ENCODE measurements at places on chromosomes 2 and 18.

GRCh38 chr2:1052771-1053191 is 102.1 kb downstream of the SNTG2 start:
- no peak for DNase-seq
- H3K27ac ChIP-seq: no peak overlapping the region
- peaks cover 2% of the 10 kb centered on the region for H3K4me1 ChIP-seq
- no peak overlapping the region for H3K4me3 ChIP-seq
- no peaks in the 10 kb centered on the region for H3K36me3 ChIP-seq
- no peaks in the 10 kb centered on the region for H3K27me3 ChIP-seq

GRCh38 chr18:66729442-66730239 is 125.8 kb upstream of the CDH19 start:
- no peaks in the 10 kb centered on the region for H3K4me1 ChIP-seq
- H3K36me3 ChIP-seq: no peaks in the 10 kb centered on the region
- no peaks in the 10 kb centered on the region for H3K27me3 ChIP-seq
- no peak for DNase-seq
- H3K4me3 ChIP-seq: no peak overlapping the region
- H3K27ac ChIP-seq: no peak overlapping the region

GRCh38 chr2:215644233-215644897 is 208.5 kb upstream of the FN1 start:
- no peaks in the 10 kb centered on the region for H3K4me1 ChIP-seq
- no peak overlapping the region for H3K27ac ChIP-seq

- peak overlapping the region; percentile 45 for H3K27ac ChIP-seq
- peaks cover 64% of the 10 kb centered on the region for H3K4me1 ChIP-seq
- no peak overlapping the region for H3K4me3 ChIP-seq
- no peaks in the 10 kb centered on the region for H3K27me3 ChIP-seq
Measured at GRCh38 chr2:96202152-96202854, 6.3 kb downstream of the STARD7 start.

- no peak overlapping the region for H3K4me3 ChIP-seq
- no peaks in the 10 kb centered on the region for H3K27me3 ChIP-seq
- no peak overlapping the region for H3K27ac ChIP-seq
- no peaks in the 10 kb centered on the region for H3K36me3 ChIP-seq
Measured at GRCh38 chr2:163368655-163369054, 367.2 kb downstream of the FIGN start.

GRCh38 chr2:156883804-156884203 is 373.7 kb upstream of the GALNT5 start:
- no peak overlapping the region for H3K27ac ChIP-seq
- no peak for DNase-seq
- no peak overlapping the region for H3K4me3 ChIP-seq
- H3K27me3 ChIP-seq: peaks cover 4% of the 10 kb centered on the region

- no peak overlapping the region for H3K27ac ChIP-seq
- H3K4me3 ChIP-seq: no peak overlapping the region
- no peaks in the 10 kb centered on the region for H3K4me1 ChIP-seq
- no peaks in the 10 kb centered on the region for H3K36me3 ChIP-seq
- no peak for DNase-seq
- no peaks in the 10 kb centered on the region for H3K27me3 ChIP-seq
Measured at GRCh38 chr2:188381614-188382013, 89.9 kb downstream of the GULP1 start.

DNA sequence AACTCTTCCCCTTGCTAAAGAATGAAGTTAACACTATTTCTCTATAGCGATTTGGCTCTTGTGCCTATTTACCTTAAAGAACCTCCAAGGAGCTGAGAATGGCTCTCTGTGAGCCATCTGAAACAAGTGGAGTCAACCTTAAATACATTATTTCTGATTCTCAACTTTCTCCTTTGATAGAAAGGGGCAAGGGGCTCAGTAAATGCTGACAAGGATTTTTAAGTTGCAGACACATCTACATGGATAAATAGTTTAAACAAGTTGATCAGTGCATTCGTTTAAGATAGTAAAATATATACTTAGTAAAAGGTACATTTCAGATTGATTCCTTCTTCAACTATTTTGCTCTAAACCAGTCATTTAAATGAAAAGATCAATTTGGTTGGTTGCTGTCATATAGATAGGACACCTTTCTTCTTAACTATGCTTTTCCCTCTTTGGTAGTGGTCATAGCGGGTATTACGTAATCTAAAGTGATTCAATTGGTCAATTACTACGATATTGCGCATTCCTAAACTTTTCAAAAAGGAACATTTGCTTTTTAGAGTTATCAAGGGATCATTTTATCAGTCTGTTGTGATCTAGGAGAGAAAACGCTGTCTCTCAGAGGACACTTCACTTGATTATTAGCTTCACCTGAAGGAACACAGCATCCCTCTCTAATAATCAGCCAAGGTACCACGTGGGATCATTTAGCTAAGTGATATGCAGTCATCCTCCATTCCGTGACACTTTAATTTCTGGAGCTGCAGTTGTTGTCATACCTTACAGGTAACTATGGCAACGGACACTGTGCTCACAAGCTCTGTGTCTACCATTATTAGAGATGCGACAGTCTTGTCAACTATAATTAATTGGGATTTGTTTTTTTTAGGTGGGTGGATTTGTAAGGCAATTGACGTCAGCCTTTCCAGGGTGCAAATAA is 50.9 kb upstream of the KCNE4 start:
- H3K27ac ChIP-seq: no peak overlapping the region
- H3K4me1 ChIP-seq: no peaks in the 10 kb centered on the region
- H3K27me3 ChIP-seq: peaks cover 5% of the 10 kb centered on the region
- H3K36me3 ChIP-seq: no peaks in the 10 kb centered on the region
- H3K4me3 ChIP-seq: no peak overlapping the region

DNA sequence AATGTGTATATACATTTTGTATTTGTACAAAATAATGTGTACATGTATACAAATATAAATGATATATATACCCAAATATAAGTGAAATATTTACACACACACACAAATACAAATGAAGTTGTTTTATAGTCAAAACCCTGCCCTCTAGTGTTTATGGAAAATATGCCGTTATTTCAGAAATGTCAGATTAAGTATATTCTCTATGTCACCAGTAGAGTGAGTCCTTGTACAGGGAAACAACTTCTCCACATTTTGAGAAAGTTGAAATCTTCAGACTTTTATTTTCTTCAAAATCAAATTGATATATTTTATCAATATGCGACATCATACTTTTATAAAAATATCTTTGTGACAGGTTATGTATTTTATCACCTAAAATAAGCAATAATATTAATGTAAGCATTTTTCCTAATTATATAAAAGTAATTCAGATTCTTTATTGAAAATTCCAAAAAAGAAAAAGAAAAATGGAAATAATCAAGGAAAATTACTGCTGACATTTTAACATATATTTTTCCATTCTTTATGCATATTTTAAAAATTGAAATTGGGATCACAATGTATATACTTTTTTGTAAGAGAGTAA is 22.4 kb downstream of the ARL6IP6 start:
- DNase-seq: no peak
- no peaks in the 10 kb centered on the region for H3K4me1 ChIP-seq
- H3K27ac ChIP-seq: no peak overlapping the region
- H3K27me3 ChIP-seq: no peaks in the 10 kb centered on the region

DNA sequence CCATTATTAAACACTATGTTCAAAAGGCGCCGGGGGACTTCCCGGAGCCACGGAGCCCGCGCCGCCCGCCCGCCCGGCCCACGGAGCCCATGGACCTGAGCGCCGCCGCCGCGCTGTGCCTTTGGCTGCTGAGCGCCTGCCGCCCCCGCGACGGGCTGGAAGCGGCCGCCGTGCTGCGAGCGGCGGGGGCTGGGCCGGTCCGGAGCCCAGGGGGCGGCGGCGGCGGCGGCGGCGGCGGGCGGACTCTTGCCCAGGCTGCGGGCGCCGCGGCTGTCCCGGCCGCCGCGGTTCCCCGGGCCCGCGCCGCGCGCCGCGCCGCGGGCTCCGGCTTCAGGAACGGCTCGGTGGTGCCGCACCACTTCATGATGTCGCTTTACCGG is 197 bp downstream of the GDF7 start:
- no peak for DNase-seq
- H3K4me1 ChIP-seq: peaks cover 12% of the 10 kb centered on the region
- H3K27ac ChIP-seq: no peak overlapping the region
- H3K27me3 ChIP-seq: peaks cover 97% of the 10 kb centered on the region

GRCh38 chr2:204628926-204629712 is 83.8 kb downstream of the PARD3B start:
- no peak for DNase-seq
- no peak overlapping the region for H3K4me3 ChIP-seq
- peaks cover 11% of the 10 kb centered on the region for H3K27me3 ChIP-seq
- no peak overlapping the region for H3K27ac ChIP-seq

DNA sequence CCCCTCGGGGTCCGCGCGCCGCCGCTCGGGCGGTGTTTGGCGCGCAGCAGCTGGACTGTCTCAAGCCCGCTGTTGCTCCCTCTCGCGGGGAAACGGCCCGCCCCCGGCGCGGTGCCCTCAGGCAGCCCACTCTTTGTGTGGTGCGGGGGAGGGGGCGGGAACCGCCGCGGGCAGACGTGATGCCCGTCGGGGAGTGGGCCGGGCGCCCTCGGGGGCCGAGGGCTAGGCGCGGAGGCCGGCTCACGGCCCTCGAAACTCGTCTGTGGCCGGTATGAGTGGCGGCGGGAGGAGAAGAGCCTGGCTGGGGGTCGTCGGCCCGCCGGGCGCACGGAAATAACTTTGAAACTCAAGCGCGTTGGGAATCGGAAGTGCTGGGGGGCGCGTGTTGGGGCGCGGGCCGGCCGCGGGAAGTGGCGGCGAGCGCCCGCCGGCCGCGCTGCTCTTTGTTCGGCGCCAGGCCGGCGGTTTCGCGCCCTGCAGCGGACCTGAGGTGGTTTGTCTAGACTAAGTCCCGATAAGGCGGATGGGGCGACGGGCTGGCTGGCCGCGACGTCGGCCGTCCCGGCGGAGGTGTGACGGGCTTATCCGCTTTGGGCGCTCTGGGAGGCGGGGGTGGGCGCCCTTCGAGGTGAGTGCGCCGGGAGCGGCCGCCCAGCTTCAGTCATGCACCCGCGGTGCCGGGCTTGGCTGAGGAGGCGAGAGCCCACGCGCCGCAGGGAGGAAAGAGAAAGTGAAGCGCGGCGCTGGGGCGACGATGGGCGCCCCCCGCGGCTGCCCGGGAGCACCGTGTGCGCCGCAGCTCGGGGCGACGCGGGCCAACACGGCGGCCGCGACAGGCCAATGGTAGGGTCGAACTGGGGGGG is 679 bp downstream of the PTMA start:
- H3K27ac ChIP-seq: peak overlapping the region; percentile 100
- H3K4me3 ChIP-seq: peak overlapping the region; percentile 99

DNA sequence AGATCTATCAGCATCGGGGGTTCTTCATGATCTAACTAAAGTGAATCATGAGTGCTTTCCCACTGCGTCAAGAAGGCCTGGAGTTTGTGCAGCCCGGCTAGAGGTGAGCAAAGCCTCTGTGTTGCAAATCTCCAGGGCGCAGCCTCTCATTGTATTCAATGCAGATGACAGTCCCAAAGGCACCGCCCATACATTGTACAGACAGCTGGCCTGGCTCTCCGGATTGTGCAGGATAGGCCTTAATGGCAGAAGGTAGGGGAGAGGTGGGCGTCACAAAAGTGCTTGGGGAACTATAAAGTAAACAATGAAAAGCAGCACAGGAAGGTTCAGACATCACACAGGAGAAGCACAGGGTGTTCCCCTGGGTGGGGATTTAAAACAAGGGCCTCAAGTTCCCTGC is 907 bp upstream of the GYPC start:
- H3K36me3 ChIP-seq: peaks cover 31% of the 10 kb centered on the region
- peaks cover 37% of the 10 kb centered on the region for H3K4me1 ChIP-seq
- no peak for DNase-seq
- peak overlapping the region; percentile 93 for H3K4me3 ChIP-seq

GRCh38 chr2:144642131-144642530 is 122.2 kb upstream of the ZEB2 start:
- H3K27me3 ChIP-seq: no peaks in the 10 kb centered on the region
- H3K4me1 ChIP-seq: no peaks in the 10 kb centered on the region
- no peak overlapping the region for H3K27ac ChIP-seq
- DNase-seq: no peak
- H3K4me3 ChIP-seq: no peak overlapping the region
- H3K36me3 ChIP-seq: no peaks in the 10 kb centered on the region

DNA sequence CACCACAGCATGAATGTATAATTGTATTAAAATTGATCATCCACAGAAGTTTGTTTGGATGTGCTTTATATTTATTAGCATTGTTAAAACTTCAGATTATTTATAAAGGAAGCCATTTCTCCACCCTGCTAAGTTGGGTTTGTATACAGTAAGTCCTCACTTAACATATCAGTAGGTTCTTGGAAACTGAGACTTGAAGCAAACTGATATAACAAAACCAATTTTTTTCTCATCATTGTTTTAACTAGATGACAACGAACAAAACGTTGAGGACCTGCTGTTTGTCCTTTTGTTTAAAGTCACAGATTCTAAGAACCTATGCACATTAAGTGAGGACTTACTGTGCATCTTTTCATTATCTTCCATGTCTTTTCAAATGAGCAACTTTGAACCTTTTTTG is 17.1 kb downstream of the C2orf69 start:
- H3K27me3 ChIP-seq: no peaks in the 10 kb centered on the region
- peaks cover 35% of the 10 kb centered on the region for H3K36me3 ChIP-seq
- H3K4me1 ChIP-seq: peaks cover 4% of the 10 kb centered on the region
- H3K27ac ChIP-seq: no peak overlapping the region
- no peak for DNase-seq

DNA sequence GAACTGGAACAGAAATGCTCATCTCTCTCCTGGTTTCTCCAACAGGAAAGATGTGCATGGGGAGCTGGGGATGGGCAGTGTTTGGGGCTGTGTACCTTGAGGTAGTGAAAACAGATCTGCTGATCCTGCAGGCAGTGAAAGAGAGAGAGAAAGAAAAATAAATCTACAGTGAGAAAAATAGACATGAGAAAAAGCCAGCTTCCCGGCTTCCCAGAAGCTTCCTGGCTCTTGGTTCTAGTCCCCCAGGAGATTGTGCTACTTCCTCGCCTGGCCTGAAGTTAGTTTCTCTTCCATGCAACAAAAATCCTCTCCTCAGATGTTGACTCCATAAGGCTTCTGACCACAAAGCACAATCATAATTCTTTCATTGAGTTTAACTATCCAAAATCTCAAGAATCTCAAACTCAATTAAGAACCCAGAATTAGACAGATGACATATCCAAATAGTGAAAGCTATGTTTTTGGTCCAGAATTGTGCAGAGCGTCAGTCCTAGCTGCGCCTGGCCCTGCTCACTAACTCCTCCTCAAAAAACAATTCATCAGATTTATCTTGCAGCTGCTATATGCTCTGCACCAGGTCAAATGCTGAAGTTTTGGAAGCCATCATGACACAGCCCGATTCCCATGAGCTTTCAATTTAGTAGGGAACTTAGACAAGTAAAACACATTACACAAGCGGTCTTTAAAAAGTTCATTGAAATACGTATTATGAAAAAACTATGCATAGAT is 20.1 kb upstream of the NAB1 start:
- no peak for DNase-seq
- H3K4me3 ChIP-seq: no peak overlapping the region
- no peaks in the 10 kb centered on the region for H3K36me3 ChIP-seq
- peaks cover 13% of the 10 kb centered on the region for H3K27me3 ChIP-seq
- H3K27ac ChIP-seq: no peak overlapping the region

GRCh38 chr2:199463708-199464605 is 6.2 kb upstream of the SATB2 start:
- peak overlapping the region; percentile 76 for H3K27ac ChIP-seq
- no peak overlapping the region for H3K4me3 ChIP-seq
- peaks cover 23% of the 10 kb centered on the region for H3K4me1 ChIP-seq
- H3K27me3 ChIP-seq: peaks cover 98% of the 10 kb centered on the region
- H3K36me3 ChIP-seq: peaks cover 18% of the 10 kb centered on the region
